ENCODE measurements at places on chromosomes 16 and 17.

- no peak for DNase-seq
Measured at GRCh38 chr16:78563905-78564304, 464.5 kb downstream of the WWOX start.

GRCh38 chr17:50632637-50633036 lies 2.0 kb upstream of the ABCC3 start:
- DNase-seq: no peak

DNA sequence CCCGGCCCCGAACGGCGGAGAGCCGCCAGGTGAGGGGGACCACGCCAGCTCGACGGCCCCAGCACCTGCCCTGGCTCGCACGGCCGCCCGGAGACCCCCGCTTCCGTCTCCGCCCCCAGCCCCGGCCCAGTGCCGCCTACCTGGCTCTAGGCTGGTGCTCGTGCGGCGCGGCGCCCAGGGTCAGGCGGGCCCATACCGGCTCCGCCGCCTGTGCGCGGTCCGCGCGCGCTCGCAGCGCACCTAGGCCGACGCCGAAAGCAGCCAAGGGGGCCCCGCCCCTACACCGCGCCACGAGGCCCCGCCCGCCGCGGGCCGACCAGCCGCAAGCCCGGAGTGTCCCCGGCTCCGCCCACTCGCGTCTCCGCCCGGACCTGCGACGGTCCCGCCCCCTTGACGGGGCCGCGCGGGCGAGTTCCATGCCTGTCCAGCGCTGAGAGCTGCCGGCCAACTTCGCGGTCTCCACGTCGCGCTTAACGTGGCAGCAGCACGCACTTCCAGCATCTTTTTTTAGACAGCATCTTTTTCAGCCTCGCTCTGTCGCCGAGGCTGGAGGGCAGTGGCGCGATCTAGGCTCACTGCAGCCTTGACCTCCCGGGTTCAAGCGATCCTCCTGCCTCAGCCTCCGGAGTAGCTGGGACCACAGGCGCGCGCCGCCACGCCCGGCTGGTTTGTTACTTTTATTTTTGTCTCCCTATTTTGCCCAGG lies at the start of gene SLC25A39:
Gene SLC25A39, minus strand, starts transcription at position 253 of the 705 bp plus-strand sequence. CDS start 1,261 bp downstream, outside the sequence.
- peak; percentile 92 for DNase-seq

GRCh38 chr16:14399378-14400284 lies 230.4 kb downstream of the PARN start:
- peak; percentile 22 for DNase-seq

- DNase-seq: no peak
Measured at GRCh38 chr17:56676810-56677209, 83.3 kb downstream of the NOG start.

GRCh38 chr17:29242051-29242450 lies 4.6 kb upstream of the CRYBA1 start:
- DNase-seq: no peak

GRCh38 chr16:588639-588888 lies 1.3 kb upstream of the RAB40C start:
- DNase-seq: no peak

GRCh38 chr16:17379121-17379571 lies 91.6 kb downstream of the XYLT1 start:
- DNase-seq: no peak

DNA sequence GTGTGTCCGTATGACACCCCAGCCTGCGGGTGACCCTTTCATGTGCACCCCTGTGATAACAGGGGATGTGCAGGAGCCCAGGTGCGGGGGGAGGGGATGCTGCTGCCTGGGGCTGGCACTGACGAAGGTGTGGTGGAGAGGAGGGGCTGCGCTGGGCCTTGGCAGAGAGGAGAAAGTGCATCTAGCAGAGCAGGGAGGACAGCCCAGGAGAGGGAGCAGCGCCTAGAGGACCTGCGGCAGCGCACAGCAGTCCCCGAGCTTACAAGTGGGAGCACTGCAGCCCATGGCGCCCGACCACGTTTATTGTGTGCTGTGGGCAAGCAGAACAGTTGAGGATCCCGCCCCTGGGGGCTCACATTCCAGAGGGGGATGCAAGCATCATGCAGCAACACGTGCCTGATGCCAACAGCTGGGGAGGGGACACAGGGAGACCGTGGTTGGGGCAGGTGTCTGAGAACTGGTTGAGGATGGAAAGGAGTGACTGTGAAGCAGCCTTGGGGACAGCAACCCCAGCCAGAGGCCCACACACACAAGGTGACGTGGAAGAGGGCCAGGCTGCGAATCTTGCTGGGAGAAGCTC lies 10.9 kb upstream of the SLC7A5 start:
- DNase-seq: no peak

DNA sequence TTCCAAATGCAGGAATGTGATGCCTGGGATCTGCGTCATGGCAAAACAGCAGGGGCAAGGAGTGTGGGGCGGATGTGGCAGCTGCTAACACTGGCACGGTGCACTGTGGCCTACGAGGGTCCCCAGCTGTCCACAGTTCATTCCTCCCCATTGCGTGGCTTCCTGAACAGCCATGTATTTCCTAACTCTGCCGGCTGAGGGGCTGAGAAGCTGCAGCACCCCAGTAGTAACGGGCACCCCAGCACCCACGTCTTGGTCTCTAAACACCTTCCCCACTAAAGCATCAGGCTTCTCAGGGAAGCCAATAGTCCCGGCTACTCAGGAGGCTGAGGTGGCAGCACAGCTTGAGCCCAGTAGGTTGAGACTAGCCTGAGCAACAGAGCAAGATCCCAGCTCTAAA lies 47.6 kb downstream of the LMF1 start:
- DNase-seq: no peak

DNA sequence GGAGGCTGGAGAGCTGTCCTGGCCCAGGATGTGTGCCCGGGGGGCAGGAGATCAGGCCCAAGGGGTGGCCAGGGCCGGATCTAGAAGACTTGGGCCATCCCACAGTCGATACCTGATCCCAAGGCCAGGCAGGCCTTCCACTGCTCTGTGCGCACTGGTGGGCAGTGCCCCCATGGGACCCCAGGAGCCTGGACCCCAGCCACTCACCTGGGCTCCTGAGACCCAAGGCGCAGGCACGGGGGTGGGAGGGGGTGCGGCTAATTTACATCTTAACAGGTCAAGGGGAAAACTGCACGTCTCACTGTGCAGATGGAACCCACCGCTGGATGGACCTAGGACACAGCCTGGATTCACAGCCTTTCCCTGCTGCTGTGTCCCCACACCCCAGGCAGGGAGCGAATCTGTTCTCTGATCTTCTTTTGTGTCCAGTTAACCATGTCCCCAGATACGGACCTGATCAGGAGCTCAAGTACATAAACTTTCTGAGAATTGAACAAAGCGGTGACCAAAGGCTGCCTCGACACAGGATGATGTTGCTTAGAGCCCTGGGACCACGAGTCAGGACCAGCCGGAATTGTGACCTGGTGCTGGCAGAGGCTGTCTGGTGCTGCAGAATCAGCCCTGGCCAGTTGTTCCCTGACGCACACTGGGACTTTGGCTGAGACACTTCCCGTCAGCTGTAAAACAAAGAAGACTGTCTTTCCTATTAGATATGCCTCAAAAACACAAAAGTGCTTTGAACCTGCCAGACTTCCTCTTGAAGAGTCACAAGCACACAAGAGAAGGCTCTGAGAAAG lies 60.6 kb downstream of the TNFRSF13B start:
- DNase-seq: no peak

All from iPS-NIHi11 (cell line).